ENCODE measurements at places on chromosomes 1 and 21. TPM values are rescaled to one million over a fixed set of nuclear protein-coding genes. Genes with fewer than 3 reads are reported as not detected.

Gene TRPM2
- 5.7 TPM for total RNA-seq

Gene C8B
- total RNA-seq: not detected

Gene VHLL
- not detected for total RNA-seq

Gene PADI1
- 0.18 TPM for total RNA-seq

Gene ADORA3
- total RNA-seq: 0.53 TPM

Gene SLC44A3
- 1.5 TPM for total RNA-seq

Gene ZNF672
- total RNA-seq: 21.8 TPM

Gene AQP10
- total RNA-seq: not detected

Gene SPRR4
- total RNA-seq: not detected

Gene MAP3K6
- total RNA-seq: 17.9 TPM

Gene C1orf167
- not detected for total RNA-seq

Gene DONSON
- 17.7 TPM for total RNA-seq

Gene RBM11
- not detected for total RNA-seq

Gene TCEANC2
- 3.7 TPM for total RNA-seq

Gene BACE2
- 408 TPM for total RNA-seq

Gene OR2T29
- not detected for total RNA-seq

DNA sequence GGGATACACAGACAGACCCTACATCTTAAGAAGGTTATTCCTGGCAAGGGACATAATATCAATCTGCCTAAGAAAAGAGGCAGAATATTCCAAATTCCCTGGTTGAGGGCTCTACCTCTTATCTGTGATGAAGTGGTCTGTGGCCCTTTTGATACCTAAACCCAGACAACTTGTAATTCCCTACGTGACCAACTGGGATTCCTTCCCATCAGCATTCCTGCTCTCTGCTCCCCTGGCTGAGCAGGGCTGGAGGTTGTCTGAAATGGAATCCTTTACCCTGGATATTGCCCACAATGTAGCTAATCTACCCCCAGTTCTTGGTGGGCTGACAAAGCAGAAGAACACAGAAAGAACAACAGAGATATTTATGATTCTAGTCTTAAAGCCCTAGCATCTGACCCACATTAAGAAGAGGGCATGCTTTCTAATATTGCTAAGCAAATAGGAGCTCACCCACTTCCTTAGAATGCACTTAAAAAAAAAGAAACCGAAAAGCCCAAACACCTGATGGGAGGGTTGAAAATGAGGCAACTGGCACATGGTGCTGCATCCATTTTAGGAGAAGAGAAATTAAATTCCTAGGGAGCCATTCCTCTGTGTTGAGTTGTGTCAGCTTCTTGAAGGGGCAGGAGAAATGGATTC, 36.8 kb downstream of the GADD45A start:
- no peak for DNase-seq

- no peak for DNase-seq
Measured at GRCh38 chr1:234841710-234842231, 231.8 kb upstream of the IRF2BP2 start.

GRCh38 chr1:213956295-213956770, 31.4 kb upstream of the PROX1 start:
- DNase-seq: no peak

- DNase-seq: no peak
Measured at GRCh38 chr1:34398916-34399275, 222.2 kb downstream of the C1orf94 start.

DNA sequence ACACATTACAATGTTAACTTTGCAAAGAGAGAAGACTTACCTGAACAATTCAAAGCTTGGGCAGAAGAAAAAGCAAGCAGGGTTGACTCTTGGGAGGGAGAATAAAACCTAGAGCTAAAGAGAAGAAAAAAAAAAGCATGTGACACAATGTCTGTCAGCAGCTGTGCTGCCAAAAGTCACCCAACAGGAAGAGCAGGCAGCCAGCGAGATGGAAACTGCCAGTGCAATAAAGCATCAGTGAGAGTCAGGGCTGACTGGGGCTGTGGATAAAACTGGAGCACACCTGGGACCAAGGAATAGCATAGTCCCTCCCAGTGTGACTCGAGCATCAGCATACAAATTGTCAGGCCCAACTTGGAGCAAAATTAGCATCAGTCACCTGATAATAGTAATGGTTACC, 65.0 kb upstream of the SLC22A15 start:
- DNase-seq: no peak

DNA sequence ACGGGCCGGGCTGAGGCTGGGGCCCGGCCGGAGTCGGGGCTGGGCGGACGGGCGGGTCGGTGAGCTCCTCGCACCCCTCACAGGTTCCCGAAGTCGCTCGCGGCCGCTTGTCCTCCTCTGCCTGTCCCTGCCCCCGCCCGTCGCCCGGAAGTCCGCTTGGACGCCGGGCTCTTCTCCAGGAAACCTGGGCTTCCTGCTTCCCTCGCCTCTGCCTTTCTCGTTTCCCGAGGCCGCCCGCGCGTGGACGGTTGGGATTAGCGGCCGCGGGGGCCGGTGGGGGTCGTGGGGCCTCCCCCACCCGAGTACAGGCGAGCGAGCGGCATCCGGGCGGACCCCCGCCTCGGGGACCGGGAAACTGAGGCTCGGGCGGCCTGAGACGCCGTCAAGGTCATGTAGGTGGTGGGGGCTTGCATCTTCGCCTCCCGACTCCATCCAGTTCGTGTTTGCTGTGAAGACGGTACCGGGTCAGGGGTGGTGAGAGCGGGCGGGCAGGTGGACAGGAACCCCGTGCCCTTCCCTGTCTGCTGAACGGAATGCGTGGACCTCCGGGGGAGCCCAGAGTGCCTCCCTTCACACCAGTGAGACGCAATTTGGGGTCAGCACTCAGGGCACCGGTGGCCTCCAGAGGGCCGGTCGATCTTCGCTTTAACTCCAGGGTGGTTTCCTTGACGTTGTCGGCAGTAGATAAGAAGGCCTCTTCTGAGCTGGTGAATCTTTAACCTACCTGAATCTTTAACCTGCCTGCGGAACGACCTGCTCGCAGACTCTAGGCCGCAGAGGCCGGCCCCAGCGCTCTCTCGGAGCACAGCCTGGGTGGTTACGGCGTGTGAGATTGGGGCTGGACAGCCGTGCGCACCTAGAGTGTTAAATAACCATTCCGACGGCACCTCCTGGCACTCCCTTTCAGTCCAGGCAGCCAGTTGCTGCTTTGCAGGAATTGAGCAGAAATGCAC, 686 bp downstream of the ARF1 start:
- DNase-seq: no peak

DNA sequence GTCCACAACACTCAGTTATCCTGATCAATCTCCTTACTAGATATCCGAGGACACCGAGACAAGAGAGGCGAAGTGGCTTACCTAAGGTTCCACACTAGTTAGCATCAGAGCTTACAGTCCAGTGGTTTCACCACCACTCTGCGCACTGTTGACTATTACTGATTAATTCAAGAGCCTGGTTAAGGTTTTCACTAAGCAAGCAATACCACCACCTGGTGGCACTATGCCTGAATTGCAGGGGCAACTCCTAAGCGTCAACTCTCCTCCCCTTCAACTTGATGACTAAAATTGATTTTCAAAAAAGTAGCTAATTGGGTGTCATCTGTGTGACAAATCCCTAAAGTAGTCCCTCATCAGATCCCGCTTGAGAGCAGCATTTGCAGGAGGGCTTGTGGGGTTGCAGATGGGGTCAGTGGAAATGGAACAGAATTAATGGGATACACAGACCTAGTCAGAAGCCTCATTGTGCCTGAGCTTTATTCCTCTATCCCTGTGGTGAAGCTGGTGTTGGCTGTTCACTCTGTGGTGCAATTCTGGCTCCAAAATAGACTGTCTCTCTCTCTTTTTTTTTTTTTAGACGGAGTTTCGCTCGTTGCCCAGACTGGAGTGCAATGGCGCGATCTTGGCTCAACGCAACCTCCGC, 9.1 kb downstream of the TTC22 start:
- peak; percentile 20 for DNase-seq

DNA sequence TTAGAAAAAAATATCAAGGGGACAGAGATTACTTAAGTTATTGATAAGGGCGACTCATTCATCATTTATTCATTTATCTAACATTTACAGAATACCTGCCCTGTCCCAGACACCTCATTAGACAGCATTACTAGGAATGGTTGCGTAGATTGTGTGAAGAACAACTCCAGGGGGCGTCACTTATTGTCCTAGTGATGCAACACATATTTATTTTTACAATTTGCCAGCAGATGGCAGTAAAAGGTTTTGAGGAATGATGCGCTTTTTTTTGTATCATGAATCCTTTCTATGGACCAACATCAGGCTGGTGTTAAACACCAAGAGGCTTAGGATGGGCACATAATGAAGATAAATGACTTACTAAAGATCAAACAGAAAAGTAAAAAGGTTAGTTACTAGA, 5.5 kb downstream of the NCAM2 start:
- no peak for DNase-seq

GRCh38 chr1:101000131-101000873, 25.3 kb downstream of the DPH5 start:
- no peak for DNase-seq

DNA sequence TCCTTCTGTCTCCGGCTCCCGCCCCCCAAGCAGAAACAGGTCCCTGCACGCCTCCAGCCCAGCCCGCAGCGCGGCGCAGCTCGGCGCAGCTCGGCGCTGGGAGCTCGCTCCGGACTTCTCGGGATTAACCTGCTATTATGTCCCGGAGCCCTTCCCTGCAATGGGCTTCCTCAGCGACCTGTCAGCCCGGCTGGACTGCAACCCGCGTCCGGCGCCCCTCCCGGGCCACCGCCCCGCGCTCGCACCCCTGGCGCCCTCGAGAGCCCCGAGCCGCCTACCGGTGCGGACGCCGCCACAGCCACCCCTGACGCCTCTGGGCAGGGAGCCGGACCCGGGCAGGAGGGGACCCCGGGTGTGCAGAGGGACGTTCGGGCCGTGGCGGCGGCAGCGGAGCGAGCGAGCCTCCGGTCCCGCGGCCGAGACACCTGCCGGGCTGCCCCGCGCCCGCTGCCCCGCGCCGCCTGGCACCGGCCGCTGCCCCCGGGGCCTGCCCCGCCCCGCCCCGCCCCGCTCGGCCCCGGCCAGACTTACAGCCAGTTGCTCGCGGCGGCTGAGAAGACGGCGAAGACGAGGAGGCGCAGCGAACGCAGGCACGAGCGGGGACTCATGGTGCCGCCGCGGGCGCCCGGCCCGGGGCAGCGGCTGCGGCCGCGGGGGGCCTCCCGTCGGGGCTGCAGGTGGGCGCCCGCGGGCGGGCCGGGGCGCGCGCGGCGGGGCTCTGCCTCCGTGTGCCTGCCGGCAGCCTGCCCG, 407 bp downstream of the WNT4 start:
- no peak for DNase-seq

- DNase-seq: no peak
Measured at GRCh38 chr1:234720709-234721441, 110.9 kb upstream of the IRF2BP2 start.

GRCh38 chr1:181033128-181033798, 520 bp upstream of the MR1 start:
- DNase-seq: no peak

DNA sequence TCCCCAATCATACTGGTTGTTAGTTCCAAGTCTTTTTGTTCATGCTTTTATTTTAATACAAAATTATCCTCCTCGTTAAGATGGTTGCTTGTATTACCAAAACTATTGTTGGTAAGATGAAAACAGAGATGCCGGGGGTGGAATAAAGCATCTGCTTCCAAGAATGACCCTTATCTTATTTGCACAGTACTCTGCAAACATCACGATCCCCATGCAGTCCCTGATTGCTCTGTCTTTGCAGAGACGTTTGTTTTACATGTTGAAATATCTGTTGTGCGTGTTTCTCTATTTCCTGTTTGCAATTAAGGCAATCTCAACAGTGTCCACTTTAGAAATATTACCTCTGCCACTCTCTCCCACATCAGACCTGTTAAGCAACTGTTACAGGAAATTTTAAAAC, 141.3 kb upstream of the NCAM2 start:
- DNase-seq: no peak

- no peak for DNase-seq
Measured at GRCh38 chr1:67749263-67749843, 64.4 kb downstream of the GADD45A start.

GRCh38 chr1:205375835-205376545, 19.3 kb upstream of the KLHDC8A start:
- DNase-seq: no peak

GRCh38 chr1:11478571-11479374, at the start of gene DISP3:
TSS of gene DISP3 (plus strand) at chr1:11479155. CDS start at chr1:11500993, 21,838 bp downstream.
- no peak for DNase-seq

DNA sequence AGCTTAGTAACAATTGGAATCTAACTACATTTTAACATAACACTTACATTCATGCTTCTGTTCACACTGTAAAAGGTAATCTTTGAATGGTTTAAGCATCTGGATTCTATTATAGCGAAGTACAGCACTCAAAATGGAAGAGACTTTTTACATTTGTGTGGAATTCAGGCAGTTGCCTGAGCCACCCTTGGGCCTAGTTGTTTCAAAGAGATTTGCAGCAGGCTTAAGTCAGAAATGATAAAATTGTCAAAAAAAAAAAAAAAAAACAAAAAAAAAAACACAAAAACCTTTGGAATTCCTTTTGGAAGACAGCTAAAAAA, 199.9 kb downstream of the LYPLAL1 start:
- DNase-seq: no peak

DNA sequence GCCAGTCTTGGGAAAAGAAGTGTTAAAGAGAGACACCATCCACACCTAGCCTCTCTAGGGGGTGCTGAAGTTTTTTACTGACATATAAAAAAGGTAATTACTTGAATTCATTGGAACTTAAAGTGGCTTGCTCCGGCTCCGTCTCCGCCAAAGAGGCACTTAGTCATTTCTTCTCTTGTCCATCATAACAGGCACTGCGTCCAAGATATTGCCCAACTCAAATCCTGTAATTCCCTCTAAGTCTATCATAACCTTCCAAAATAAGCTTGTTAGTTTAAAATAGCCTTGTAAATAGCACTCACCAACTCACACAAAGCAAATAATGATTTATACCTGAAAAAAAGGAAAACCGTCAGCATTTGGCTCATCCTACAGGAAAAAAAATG, 160.5 kb downstream of the ZBTB18 start:
- DNase-seq: no peak

DNA sequence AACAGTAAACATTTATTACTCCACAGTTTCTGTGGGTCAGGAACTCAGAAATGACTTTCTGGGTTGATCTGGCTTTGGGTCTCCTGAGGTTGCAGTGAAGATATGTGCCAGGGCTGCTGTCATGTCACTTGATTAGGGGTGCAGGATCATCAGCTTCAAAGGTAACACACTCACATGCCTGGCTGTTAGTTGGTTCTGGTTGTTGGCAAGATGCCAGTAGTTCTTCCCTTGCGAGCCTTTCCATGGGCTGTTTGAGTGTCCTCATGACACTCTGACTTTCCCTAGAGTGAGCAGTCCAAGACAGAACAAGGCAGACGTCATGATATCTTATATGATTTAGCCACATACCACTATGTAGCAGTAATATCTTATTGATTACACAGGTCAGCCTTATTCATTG, 1.8 kb downstream of the SWT1 start:
- DNase-seq: no peak

DNA sequence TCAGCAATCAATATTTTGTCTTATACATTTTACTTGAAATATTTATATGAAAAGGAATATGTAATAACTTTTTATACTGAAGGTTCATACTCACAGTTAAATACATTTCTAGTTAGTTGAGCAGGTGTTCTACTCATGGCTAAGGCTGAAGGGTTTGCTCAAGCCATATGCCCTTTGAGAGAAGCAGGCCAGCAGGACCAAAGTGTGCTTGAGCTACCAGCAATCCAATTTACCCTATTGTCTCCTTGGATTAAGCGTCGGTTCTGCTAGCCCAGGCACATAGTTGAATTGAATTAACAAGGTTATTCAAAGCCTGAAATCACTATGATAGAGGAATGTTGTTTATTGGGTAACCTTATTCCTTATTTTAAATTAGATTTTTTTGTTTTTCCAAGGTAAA, 151.5 kb upstream of the BACE2 start:
- DNase-seq: no peak

GRCh38 chr1:205047764-205048231, 4.8 kb downstream of the CNTN2 start:
- no peak for DNase-seq
